Stimulated activated CD8-positive, alpha-beta memory T cell treated with anti-CD3 and anti-CD28 coated beads, Interleukin-12 subunit alpha, Interleukin-12 subunit beta, amount 100 ng/mL, for 4 hours (primary cell): ENCODE measurements at places on chromosomes 7 and 10.

DNA sequence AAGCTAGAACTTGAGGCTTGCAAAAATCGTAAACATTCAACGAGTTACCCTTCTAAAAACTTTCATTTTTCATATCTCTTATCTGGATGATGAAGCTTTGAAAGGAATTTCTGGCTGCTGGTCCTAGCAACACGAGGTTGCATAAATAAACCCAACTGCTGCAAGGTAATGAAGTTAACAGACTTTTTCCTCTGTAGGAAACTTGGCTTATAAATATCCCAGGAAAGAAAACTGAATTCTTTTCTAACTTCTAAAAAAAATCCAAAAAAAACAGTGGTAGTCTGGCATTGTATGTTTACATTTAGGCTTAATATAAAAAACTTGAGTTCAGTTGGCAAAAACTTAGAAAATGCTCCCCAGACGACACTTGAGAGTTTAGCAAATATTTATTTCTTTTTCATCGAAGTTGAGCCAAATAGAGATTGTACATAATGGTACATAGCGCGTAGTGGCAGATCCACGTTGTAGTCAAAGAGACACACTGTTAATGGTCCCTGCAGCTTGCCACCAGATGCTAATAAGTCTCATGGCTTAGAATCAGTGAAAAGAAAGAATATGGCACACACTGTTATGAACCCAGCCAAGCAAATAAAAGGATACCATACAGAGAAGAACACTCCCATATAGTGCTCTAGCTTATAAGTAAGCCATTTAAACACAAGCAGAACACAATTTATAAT, 200.3 kb upstream of the PCLO start:
- DNase-seq: no peak

GRCh38 chr10:13706604-13707003, 119.8 kb downstream of the PRPF18 start:
- DNase-seq: no peak

GRCh38 chr7:11760372-11760771, 71.6 kb downstream of the THSD7A start:
- DNase-seq: no peak

DNA sequence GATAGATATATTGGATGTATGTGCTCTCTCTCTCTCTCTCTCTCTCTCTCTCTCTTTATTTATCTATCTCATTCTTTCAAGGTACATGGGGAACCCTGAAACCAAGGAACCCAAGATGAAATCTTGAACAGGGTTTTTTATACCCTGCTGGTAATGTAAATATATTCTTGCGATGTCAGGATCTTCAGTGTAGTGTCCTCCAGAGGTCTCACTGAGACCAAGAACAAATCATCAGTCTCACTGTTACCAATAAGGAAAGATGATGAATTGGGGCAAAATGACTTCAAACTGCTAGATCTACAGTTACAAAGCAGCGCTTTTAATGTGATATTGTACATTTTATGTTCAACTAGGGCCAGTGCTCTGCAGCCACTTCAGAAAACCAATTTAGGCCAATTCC, 423.5 kb downstream of the ANKRD7 start:
- DNase-seq: no peak

DNA sequence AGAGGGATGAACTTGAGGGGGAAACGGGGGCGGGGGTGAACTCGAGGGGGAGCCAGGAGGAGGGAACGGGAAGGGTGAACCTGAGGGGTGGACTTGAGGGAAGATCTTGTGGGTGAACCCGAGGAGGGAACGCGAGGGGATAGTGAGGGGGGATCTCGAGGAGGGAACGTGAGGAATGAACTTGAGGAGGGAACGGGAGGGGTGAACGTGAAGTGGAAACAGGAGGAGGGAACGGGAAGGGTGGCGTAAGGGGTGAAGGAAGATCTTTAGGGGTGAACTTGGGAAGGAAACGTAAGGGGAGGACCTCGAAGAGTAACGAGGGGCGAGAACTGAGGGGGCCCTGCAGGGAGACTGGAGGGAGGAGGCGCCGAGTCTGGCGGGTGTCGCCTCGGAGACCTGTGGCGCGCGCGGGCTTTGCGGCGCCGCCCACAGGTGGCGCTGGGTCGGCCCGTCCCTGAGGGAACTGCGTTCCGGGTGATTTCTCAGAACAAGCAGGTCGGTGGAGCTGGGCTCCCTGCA, 651 bp downstream of the MYO3A start:
- no peak for DNase-seq

DNA sequence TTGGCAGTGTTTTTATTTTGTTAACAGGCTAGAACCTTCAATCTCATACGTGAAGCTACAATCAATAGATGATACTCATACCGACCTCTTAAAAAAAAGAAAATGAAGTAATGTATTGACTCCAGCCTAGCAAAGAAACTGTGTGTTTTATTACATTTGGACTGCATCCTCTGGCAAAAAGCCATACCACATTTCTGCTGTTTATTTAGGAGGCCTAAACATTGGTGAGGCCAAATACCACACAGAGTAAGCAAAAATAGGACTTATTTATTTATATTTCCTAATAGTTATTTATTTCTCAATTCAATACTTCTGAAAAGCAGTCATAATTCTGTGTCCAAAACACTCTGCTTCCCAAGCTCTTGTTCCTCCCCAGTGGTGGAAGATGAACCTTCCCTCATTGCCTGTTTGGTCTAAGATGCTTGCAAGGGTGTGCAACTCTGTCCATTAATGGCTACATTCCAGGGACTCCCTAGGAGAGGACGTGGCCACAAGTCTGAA, 398.8 kb upstream of the KLF6 start:
- no peak for DNase-seq

DNA sequence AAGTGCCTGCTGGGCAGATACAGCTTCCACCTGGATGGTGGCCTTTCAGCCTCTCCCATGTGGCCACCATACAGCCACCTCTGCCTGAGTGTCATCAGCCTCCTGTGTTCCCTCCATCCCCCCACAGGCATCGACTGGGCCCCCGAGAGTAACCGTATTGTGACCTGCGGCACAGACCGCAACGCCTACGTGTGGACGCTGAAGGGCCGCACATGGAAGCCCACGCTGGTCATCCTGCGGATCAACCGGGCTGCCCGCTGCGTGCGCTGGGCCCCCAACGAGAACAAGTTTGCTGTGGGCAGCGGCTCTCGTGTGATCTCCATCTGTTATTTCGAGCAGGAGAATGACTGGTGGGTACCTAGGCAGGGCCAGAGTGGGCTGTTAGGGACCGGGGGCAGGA, 13.4 kb downstream of the ARPC1B start:
- no peak for DNase-seq

DNA sequence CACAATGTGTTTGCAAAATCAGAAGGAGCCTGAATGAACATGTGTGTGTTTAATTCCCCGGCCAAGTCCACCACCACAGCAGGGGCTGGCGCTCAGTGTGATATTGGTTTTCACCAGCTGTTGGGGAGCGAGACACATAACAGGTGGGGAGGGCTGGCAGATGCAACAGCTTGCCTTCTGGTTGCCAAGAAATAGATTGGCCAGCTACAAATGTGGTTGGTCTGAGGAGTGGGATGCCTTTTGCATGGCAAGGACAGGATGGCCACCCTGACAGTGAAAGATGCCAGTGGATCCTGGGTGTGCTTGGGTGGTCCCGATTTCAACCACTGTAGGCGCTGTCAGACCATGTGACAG, 292.5 kb upstream of the FZD8 start:
- DNase-seq: no peak

DNA sequence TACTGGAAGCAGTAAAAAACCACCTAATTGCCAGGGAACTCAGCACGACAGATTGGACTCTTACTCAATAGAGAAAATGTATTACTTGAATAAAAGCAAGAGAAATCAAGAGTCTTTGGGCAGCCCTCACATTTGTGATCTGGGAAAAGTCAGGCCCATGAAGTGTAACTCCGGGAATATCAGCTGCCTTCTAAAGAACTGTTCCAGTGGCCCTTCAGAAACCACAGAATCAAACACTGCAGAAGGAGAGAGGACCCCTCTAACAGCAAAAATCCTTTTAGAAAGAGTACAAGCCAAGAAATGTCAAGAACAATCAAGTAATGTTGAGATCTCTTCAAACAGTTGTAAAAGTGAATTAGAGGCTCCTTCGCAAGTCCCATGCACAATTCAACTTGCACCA, 540.0 kb upstream of the TEX47 start:
- no peak for DNase-seq
